ENCODE measurements at places on chromosomes 2 and 18. TPM values are rescaled to one million over a fixed set of nuclear protein-coding genes. Genes with fewer than 3 reads are reported as not detected.

TRABD2A gene
- 3.3 TPM for total RNA-seq

ZNF396 gene
- 0.88 TPM for total RNA-seq

SERPINB10 gene
- total RNA-seq, result not detected

ZBTB7C gene
- total RNA-seq, result 0.29 TPM

SLC25A12 gene
- total RNA-seq, result 17.2 TPM
